HEK293T (cell line): ENCODE measurements at places on chromosomes 2 and 18.

- DNase-seq, result no peak
Measured at GRCh38 chr2:65146078-65146477, 16.2 kb upstream of the RAB1A start.

GRCh38 chr2:100161945-100162620, 19.7 kb upstream of the AFF3 start:
- DNase-seq, result no peak

- no peak for DNase-seq
Measured at GRCh38 chr2:14616342-14616741, 16.2 kb upstream of the LRATD1 start.

GRCh38 chr2:56801770-56802169, 618.0 kb downstream of the CCDC85A start:
- no peak for DNase-seq

- peak; percentile 17 for DNase-seq
Measured at GRCh38 chr2:175595139-175595538, 406.9 kb downstream of the LNPK start.

- DNase-seq, result no peak
Measured at GRCh38 chr18:4445902-4446301, 9.2 kb downstream of the DLGAP1 start.

- peak; percentile 54 for DNase-seq
Measured at GRCh38 chr2:70029814-70030409, 57.4 kb upstream of the PCBP1 start.

DNA sequence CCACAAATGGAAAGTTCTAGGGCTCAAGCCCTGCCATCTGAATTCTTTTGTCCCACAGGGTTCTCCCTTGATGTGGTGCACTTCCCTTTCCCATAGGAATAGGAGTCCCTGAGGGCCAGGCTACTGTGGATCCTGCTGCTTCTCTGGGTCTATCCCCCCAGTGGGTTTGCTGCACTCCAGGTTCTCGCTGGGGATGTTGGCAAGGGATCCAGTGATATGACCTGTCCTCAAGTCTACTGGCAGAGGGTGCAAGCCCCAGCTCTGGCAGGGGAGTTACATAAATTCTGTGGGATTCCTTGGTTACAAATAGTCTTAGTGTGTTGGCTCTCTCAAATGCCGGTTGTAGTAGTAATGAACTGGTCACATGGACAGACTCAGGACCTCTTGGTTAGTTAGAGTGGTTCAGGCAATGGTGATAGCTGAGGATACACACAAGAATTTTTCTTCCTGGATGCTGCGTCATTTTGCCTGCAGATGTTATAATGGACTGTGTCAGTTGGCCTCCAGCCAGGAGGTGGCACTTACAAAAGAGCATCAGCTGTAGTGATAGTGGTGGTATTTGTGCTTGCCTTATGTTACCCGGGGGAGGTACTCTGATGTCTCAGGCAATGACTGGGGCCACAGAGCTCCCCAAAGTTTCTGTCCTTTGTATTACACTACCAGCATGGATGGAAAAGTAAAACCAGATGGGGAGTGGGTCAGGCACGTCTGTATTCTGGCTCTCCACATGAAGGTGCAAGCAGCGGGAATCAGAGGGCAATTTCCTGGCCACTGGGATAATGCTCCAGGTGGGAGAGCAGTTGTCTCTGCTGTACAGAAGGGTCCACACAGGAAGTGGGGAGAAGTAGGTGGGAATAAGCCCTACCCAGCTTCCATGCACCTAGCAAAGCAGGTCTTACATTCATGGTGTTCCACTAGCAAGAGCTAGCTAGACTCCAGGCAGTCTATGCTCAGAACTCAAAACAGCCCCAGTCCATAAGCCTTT, 267.9 kb downstream of the SOX11 start:
- no peak for DNase-seq

GRCh38 chr2:216192931-216193330, 83.8 kb downstream of the XRCC5 start:
- DNase-seq, result no peak

DNA sequence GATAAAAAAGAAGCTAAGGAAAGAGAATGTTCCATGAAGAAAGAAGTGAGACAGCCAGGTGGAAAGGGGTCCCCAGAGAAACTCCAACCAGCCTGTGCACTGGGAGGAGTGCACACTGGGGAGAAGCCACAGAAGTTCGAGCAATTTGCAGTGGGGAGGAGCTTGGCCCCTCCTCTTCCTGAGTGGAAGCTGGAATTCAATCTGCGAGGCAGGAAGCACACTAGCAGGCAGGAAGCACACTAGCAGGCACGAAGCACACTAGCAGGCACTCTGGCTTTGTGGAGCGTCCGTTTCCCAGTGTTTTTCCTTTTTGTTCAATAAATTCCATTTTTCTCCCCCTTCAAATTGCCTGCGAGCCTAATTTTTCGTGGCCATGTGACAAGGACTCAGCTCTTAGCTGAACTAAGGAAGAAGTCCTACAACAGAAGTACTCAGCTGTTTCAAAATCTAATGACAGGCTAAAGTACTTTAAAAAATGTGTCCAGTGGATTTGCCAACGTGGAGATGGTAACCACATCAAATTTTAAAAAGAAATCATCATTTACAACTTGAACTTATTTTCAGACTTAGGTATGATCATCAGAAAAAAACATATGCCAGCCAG, 21.4 kb upstream of the SPIRE1 start:
- DNase-seq, result no peak

DNA sequence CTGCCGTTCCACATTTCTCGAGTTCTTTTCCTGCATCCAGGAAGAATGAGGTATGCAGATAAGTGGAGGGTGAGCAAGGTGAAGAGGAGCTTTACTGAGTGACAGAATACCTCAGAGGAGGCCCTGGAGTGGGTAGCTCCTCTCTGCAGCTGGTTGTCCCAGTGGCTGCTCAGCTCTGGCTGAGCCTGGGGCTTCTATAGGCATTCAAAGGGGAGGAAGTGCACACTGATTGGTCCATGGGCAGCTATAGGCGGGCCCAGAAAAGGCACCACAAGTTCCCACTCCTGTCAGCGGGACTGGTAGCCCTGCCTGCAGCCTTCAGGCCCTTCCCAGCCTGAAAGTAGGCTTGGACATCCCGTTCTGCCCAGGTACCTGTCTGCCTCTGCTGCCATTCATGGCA, 94.7 kb downstream of the DOK6 start:
- no peak for DNase-seq

DNA sequence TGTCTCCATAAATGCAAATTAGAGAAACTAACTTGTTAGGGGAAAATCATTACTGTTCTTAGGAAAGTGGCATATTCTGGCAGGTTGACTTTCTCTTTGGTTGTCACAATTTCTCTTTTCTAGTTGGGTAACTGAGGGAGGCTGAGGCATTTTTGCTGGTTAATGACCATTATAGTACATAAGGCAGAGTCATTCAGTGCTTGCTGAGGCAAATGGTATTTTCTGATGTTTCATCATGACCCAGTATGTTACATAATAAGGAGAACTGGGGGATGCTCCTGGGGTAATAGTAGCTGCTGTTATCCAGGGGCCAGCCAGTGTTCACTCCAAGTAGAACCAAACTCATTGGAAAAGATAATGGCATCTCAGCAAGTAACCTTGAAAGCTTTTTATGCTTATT, 62.3 kb downstream of the ITGA6 start:
- DNase-seq, result no peak

GRCh38 chr2:171042253-171042969, 113.4 kb downstream of the GORASP2 start:
- DNase-seq, result no peak

DNA sequence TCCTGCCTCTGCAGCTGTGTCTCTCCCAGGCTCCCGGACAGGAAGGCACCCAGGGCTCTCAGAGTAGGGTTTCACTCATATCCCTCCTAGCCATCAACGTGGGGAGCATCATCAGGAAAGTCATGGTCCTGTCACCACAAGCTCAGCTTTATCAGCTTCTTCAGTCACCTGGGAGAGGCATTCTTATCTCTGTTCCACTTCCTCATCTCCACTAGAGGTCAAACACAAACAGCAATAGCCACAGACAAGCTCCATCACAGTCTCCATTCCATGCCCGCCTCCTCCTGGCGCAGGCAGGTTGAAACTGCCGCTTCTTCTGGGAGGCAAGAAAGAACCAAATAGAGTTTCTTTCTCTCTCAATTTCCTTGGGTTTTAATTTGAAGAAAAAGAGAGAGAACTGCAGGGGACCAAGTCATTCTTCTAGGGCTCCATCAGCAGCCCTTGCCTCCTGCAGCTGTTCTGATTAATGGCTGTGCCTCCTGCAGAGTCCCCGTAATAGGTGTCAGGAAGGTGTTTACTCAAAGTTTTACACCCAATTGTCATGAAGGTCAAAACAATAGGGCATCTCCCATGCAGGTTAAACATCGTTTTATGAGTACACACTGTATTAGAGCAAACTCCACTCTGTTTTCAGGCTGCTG, 377.9 kb downstream of the TMEM182 start:
- DNase-seq, result no peak

GRCh38 chr2:88307817-88308216, 137.7 kb downstream of the THNSL2 start:
- peak; percentile 48 for DNase-seq

GRCh38 chr2:234198976-234199375, 148.5 kb downstream of the SPP2 start:
- DNase-seq, result no peak

- DNase-seq, result no peak
Measured at GRCh38 chr2:24107-24506, 22.2 kb downstream of the FAM110C start.

DNA sequence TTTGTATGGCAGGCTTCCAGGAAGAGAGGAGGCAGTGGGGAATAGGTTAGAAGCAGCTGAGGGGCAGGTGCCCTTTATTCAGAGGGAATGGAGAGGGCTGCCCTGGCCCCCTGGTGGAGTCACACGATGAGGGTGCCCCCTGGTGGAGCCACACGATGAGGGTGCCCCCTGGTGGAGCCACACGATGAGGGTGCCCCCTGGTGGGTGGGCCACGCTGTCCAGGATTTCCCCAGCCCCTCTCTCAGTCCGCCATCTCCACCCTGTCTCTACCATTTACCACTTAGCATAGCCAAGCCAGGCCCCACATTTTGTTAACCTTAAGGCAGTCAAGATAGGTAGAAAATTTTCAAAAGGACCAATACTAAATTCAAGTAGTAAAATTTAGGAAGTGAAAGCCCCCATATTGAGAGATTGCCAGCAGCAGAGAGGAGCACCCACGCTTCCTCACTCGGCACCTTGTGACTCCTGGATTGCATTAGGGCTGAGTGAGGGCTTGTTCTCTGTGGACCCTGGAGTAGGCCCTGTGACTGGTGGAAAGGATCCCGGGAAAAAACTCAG, 10.4 kb upstream of the FAM228A start:
- peak; percentile 41 for DNase-seq

DNA sequence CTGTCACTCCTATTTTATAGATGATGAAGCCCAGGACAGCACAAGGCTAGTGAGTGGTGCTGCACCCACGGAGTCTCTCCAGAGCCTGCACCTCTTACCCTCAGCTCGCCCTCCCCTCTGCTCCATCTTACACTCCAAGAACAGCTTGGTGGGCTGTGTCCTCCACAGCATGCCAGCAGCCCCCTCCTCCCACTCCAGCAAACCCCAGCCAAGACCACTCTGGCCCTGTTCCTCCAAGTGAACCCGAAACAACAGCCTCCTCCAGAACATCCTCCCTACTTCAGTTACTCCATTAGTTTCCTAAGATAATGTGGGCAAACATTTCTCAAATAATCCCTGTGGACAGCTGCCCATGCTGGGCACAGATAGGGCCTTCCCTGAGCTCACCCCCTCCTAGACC, 62.7 kb upstream of the KLF7 start:
- no peak for DNase-seq

DNA sequence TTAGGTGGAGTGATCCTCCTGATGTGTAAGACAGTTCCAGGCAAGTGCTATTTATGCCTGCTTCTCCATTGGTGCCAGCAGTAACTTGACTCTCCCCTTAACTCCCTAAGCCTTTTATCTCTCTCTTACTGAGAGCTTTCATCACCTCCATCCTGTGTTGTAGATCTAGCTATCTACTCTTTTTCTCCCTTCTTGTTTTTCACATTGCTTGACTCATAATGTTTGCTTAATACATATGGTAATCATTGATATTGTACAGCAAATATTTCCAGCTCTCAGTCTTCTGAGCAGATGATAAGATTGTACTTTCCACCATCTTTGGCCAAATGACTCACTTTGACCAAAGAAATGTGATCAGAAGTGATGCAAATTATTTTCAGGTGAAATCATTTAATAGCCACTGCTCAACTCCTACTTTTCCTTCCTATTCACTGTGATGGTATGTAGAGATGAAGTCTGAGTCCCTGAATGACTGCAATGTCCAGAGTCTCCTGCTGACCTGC, 165.0 kb downstream of the PLCL1 start:
- no peak for DNase-seq
